Mucosa of descending colon (tissue), 3 donors: ENCODE measurements at places on chromosomes 5 and 9. TPM values are rescaled to one million over a fixed set of nuclear protein-coding genes. Genes with fewer than 3 reads are reported as not detected.

SLC6A7 gene
- total RNA-seq = 18.9 TPM

DNA sequence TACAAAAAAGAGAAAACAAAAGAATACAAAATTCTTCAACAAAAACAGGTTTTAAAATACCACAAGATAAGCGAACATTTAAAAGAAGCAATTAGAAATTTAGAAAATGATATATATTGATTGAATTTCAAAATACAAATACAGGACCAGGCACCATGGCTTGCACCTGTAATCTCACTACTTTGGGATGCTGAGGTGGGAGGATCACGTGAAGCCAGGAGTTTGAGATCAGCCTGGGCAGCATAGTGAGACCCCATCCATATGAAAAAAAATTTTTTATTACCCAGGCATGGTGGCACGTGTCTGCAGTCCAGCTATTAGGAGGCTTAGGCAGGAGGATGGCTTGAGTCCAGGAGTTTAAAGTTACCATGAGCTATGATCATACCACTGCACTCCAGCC is 109.9 kb upstream of the SLC30A5 start:
- DNase-seq = no peak

GRCh38 chr5:121408778-121409177 is 442.9 kb upstream of the FTMT start:
- no peak for DNase-seq

- no peak for DNase-seq
Measured at GRCh38 chr9:88814577-88814976, 176.7 kb upstream of the S1PR3 start.

- no peak for DNase-seq
Measured at GRCh38 chr5:99355881-99356280, 427.1 kb upstream of the CHD1 start.

DNA sequence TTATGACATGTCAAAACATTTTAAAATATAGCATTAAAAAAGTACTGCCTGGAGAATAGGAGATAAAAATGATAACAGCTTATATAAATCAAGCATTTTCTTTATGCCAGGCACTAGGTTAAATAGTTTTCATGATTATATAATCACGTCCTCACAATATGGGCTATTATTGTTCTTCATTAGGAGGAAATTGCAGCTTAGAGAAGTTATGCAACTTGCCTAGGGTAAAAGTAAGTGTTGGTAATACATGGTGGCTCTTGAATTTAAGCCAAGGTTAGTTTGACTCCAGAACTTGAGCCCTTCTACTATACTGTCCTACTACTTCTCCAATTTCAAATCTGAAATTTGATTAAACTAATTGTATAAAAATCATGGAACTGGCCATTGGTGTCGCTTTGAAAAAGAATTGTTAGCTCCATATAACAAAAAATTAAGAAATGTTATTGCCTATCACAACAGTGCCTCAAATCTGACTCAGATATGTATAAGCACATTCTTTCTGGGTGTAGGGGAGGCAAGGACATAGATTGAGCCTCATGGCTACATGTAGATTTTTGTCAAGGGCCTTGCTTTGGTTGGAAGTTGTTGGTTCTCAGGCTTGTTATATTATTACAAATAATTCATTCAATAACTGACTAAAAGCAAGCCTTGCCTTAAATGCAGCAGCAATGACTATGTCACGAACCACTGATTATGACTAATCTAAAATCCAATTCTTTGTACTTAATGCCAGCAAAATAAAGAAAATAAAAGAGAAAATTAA is 223.5 kb upstream of the DAB2 start:
- no peak for DNase-seq
